Cortex of kidney (tissue), 1 donor: ENCODE measurements at places on chromosomes 4 and X.

DNA sequence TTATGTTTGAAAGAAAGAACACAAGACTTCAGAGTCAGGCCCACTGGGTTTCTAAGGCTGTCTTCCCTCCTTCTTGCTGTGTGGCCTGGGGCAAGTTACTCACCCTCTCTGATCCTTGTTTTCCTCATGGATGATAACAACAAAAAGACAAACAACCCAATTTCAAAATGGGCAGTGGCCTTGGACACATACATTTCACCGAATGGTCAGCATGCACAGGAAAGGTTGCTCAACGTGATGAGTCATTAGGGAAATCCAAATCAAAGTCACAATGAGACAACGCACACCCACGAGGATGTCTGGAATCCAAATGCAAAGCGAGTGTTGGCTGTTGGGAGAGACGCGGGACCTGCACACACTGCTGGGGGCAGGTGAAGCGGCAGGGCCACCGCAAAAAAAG is 50.8 kb upstream of the PPP2R2C start:
- DNase-seq = no peak

DNA sequence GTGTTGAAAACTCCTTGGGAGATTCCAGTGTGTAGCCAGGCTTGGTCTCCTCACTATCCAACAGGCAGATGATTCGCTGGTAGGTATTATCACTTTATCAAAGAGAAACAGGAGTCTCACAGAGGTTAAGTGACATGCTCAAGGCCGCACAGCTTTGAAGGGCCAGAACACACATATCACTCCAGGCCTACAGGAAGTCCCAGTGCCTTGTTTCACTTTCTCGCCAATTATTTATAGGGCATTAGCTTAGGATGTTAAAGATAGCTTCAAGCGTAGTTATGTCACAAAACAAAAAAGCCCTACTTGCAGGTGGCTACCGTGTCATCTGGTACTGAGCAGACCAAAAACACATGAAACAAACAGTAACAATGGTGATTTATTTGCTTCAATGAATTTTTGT is 13.2 kb downstream of the ATP8A1 start:
- DNase-seq = no peak

GRCh38 chr4:52366621-52367020 is 292.5 kb downstream of the USP46 start:
- DNase-seq = no peak

DNA sequence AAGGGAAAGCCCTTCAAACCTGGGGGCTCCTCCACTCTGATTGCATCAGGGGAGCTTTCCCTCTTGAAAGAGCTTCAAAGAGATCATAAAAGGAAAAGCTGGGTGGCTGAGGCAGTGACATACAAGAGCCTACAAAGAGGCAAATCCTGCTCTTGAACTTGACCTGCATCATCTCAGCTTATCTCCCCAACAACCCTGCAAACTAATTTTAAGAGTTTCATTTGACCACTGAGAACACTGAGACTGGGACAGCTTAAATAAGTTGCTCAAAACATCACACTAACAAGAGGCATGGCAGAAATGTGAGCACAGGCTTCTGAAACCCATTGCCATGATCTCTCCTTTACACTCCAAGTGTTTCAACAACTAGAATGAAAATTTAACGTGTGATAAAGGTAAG is 101.6 kb upstream of the PPARGC1A start:
- no peak for DNase-seq

DNA sequence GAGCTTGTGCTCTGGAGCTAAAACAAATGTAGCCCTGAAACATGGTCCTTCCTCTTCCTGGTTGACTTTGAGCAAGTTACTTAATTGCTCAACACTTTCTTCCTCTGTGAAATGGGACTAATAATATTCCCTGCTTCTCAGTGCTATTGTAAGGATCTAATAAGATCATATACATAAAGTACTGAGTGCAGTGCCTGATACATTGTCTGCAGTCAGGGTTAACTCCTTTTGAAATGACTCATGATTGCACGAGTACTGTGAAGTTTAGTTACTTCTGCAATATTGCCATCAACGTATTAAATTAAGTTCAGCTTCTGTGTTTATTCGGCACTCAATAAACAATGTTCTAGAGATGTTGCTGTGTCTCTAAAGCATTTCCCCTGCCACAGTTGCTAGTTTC is 91.8 kb upstream of the HPRT1 start:
- DNase-seq = no peak
